Endothelial cell of umbilical vein (primary cell): ENCODE measurements at places on chromosomes 7 and 10. TPM values are rescaled to one million over a fixed set of nuclear protein-coding genes. Genes with fewer than 3 reads are reported as not detected.

The SLC26A3 gene
- not detected in 2 replicates for total RNA-seq

The KEL gene
- 0.23 and 1.2 TPM in 2 replicates for total RNA-seq

The BICC1 gene
- total RNA-seq, result 0.29 and 0.32 TPM in 2 replicates

The IGF2BP3 gene
- total RNA-seq, result 111 and 117 TPM in 2 replicates

The SUFU gene
- 14.5 and 16.3 TPM in 2 replicates for total RNA-seq

The TFPI2 gene
- total RNA-seq, result 33.1 and 65.9 TPM in 2 replicates

The PIP gene
- not detected in 2 replicates for total RNA-seq

The LRRN3 gene
- total RNA-seq, result not detected in 2 replicates

The TUBAL3 gene
- total RNA-seq, result not detected in 2 replicates

GRCh38 chr7:148698007-148698396 is 701 bp upstream of the CUL1 start:
- H3K27ac ChIP-seq, result peak overlapping the region; percentile 81
- H3K27me3 ChIP-seq, result no peaks in the 10 kb centered on the region
- H3K36me3 ChIP-seq, result no peaks in the 10 kb centered on the region
- DNase-seq, result no peak

GRCh38 chr10:49597426-49598163 is 12.5 kb upstream of the SLC18A3 start:
- no peak overlapping the region for H3K4me3 ChIP-seq
- H3K27ac ChIP-seq, result no peak overlapping the region
- DNase-seq, result no peak
- no peaks in the 10 kb centered on the region for H3K36me3 ChIP-seq
- peaks cover 3% of the 10 kb centered on the region for H3K4me1 ChIP-seq
- no peaks in the 10 kb centered on the region for H3K27me3 ChIP-seq

- DNase-seq, result no peak
- no peaks in the 10 kb centered on the region for H3K27me3 ChIP-seq
- no peak overlapping the region for H3K4me3 ChIP-seq
- H3K4me1 ChIP-seq, result peaks cover 20% of the 10 kb centered on the region
- peaks cover 2% of the 10 kb centered on the region for H3K36me3 ChIP-seq
- H3K27ac ChIP-seq, result no peak overlapping the region
These were observed 1.5 kb upstream of the RALA start for GRCh38 chr7:39621784-39622411.

DNA sequence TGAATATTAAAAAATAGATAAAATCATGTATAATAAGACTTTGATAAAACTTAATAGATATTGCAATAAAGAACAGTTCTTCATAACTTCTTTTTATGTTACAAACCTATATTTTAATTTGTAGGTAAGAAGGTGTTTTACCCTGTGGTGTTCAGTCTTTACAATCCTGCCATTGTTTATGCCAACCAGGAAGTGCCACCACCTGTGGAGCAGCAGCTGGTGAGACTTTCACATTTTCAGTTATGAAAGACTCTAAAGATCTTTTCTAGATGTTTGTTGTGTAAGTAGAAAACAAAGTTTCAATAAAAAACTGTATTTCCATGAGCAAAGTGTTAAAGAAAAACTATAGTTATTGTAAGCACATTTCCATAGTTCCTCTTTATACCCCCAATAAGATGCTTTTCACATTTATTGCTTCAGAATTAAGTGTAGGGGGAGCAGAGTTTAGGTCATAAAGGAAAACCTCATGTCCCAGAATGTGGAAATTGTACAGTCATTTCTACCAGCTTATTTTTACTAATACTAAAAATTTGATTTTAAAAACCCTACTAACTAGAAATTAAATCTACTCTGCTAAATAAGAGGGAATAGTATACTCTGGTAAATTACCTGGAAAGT is 28.7 kb downstream of the CSGALNACT2 start:
- H3K27ac ChIP-seq, result no peak overlapping the region
- H3K4me3 ChIP-seq, result no peak overlapping the region
- H3K36me3 ChIP-seq, result peaks cover 7% of the 10 kb centered on the region
- no peaks in the 10 kb centered on the region for H3K27me3 ChIP-seq
- peaks cover 8% of the 10 kb centered on the region for H3K4me1 ChIP-seq

DNA sequence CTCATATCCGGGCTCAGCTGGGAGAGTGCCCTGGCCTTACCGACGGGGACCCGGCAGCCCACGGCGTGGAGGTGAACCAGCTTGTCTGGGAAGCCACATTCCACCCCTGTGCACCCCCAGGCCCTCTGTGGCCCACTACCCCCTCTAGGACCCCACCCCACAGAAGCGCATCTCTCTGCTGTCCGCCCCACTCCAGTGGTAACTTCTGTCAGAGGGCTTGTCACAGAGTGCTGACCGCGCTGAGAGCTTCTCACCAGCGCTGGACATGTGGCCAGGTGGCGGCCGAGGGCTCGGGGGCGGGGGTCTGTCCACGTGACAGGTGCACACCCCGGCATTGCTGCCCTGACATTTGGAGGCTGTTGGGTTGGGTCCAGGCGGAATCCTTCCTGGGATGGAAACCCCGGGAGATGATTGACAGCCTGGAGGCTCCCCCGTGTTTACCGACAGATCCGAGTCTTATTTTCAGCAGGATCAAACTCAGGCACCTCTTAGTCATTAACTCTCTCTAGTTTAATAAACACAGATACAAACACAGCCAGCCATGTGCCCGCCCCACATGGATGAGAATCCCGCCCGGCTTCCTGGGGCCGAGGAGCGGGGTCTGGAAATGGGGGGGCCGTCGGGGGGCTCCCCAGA is 5.1 kb downstream of the ELFN1 start:
- H3K4me3 ChIP-seq, result no peak overlapping the region
- no peak overlapping the region for H3K27ac ChIP-seq
- no peaks in the 10 kb centered on the region for H3K4me1 ChIP-seq
- peaks cover 5% of the 10 kb centered on the region for H3K27me3 ChIP-seq
- no peaks in the 10 kb centered on the region for H3K36me3 ChIP-seq

DNA sequence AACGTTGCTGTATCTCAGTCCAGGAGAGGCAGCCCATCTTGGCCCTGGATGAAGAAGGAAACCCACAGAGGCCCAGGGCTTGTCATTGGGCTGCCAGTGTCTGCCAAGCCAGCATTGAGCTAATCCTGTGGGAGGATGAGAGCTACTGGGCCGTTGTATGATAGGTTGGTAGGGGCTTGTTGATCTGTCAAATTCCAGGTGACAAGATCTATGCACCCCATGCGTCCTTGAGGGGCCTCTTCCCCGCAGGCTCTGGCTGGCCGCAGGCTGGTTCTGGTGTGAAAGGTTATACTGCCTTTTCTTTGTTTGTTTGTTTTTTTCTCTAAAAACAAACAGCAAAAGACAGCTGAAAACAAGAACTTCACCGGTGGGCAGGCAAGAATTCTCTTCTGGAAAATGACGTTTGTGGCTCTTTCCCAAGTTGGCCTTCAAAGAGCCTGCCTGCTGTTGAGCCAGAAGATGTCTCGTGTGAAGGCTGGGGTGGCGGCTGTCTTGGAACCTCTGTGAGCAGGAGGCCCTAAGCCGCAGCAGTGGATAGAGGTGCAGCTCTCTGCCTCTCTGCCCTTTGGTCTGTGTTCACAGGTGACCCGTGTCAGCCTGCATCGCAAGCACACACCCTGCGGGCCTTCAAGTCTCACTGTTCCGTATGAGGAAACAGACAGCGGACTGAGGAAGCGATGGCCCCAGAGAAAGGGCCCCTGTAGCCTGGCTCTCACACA is 23.3 kb downstream of the CYP17A1 start:
- no peak for DNase-seq
- peaks cover 42% of the 10 kb centered on the region for H3K4me1 ChIP-seq
- H3K27ac ChIP-seq, result peak overlapping the region; percentile 99
- peaks cover 29% of the 10 kb centered on the region for H3K36me3 ChIP-seq
- no peaks in the 10 kb centered on the region for H3K27me3 ChIP-seq
- H3K4me3 ChIP-seq, result no peak overlapping the region

GRCh38 chr7:127628445-127628844 is 10.5 kb upstream of the PAX4 start:
- no peaks in the 10 kb centered on the region for H3K36me3 ChIP-seq
- peak; percentile 19 for DNase-seq
- no peak overlapping the region for H3K4me3 ChIP-seq
- peaks cover 20% of the 10 kb centered on the region for H3K27me3 ChIP-seq
- H3K27ac ChIP-seq, result no peak overlapping the region
- H3K4me1 ChIP-seq, result no peaks in the 10 kb centered on the region

DNA sequence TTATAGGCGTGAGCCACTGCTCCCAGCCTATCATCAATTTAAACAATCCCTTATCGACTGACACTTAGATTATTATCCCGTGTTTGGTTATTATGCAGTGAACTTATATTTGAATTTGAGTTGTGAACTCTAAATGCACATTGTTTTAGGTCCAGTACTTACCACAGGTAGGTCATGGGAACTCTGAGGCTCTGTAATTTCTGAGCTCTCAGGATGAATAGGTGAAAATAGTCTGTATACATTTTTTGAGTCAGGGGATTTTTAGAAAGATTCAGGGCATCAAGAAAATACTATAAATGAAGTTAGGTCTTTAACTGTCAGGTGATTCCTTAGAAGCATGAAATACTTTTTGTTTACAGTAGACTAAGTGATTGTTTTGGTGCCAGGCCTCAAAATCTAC is 8.8 kb downstream of the CCDC136 start:
- no peak overlapping the region for H3K4me3 ChIP-seq
- H3K36me3 ChIP-seq, result no peaks in the 10 kb centered on the region
- no peaks in the 10 kb centered on the region for H3K4me1 ChIP-seq
- DNase-seq, result no peak
- no peaks in the 10 kb centered on the region for H3K27me3 ChIP-seq

DNA sequence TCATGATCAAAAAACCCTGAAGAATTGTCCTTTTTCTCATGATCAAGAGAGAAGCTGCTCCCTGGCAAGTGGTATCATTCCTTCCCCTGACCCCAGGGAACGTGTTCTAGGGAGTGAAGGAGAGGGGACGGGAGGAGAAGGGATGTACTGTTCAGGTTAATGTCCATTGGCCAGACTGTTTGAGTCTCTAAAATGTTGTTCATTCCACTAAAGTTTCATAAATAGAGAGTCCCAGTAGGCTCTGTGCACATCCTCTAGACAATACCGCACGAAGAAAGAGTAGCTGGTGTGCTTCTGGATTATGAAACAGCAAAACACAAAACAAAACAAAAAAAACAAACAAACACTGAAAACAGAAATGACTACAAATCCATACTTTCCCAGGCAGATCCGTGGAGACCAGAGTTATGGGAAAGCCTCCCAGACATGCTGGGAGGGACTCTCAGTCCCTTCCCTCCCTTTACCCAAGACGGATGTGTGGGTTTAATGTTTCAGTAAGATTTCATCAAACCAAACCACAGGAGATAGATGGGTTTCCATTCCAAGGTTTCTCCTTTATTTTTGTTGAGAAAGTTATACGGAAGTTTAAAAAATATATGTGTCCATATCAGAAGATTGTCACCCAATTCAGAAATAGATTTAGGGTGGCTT is 66.5 kb upstream of the TNS3 start:
- H3K36me3 ChIP-seq, result no peaks in the 10 kb centered on the region
- no peak overlapping the region for H3K4me3 ChIP-seq
- no peaks in the 10 kb centered on the region for H3K27me3 ChIP-seq
- no peak overlapping the region for H3K27ac ChIP-seq
- no peaks in the 10 kb centered on the region for H3K4me1 ChIP-seq
- no peak for DNase-seq

- peak; percentile 85 for DNase-seq
- H3K36me3 ChIP-seq, result no peaks in the 10 kb centered on the region
- no peaks in the 10 kb centered on the region for H3K27me3 ChIP-seq
- H3K4me3 ChIP-seq, result no peak overlapping the region
- peak overlapping the region; percentile 35 for H3K27ac ChIP-seq
These were observed 81.0 kb downstream of the TMEM270 start for GRCh38 chr7:73941836-73942551.

DNA sequence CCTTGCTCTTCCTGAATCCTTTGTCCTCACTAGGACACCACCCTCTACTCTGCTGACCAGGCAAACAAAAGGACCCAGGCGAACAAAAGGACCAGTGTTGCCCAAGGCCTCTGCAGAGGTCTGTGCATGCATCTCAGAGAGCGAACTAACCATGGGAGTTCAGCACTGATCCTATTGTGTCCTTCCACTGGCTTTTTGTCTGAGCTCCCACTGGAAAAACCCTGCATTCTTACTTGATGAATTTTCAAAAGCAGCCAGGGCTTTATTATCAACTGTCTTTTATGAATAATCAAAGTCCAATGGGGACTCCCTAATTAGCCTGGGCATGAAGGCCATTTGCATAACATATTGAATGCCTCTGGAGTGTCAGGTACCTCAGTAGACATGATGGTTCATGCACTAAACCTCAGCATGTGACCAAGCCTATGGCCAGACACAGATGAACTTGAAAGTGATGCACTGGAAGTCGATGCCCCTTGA is 140.6 kb downstream of the KCNMA1 start:
- H3K27me3 ChIP-seq, result no peaks in the 10 kb centered on the region
- no peaks in the 10 kb centered on the region for H3K36me3 ChIP-seq
- H3K4me3 ChIP-seq, result no peak overlapping the region
- H3K27ac ChIP-seq, result no peak overlapping the region
- DNase-seq, result no peak

DNA sequence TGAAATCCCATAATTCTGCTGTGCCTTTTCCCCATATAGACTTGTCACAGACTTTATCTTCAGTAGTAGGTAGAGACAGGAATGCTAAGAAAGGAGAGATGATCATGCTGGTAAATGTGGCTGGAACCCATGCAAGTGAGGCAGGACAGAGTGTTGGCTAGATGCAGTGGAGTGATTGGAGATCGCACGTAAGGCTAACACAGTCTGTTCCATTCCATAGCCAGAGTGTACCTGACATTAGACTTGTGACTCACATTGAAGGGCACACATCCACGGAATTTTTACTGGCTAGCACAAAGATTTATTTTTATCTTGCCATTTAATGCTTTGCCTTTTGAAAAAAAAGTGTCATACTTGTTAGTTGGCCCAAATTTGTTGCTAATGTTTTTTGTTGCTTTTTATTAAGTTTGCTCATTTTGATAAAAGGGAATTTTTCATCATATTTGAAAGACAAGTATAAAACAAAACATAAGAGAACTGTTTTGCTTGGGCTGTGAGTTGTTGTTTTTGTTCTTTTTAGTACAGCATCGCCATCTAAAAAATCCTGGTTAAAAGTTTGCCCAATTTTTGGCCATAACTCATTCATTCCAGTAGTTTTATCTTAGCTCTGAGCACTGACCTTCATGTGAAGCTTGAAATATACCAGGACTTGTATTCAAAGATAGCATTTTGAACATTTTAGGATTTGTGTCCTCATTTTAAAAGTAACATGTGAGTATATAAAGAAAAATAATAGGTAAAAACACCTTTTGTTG is 81.0 kb downstream of the CPED1 start:
- DNase-seq, result no peak
- H3K36me3 ChIP-seq, result no peaks in the 10 kb centered on the region
- no peaks in the 10 kb centered on the region for H3K27me3 ChIP-seq
- no peak overlapping the region for H3K27ac ChIP-seq
- no peak overlapping the region for H3K4me3 ChIP-seq

DNA sequence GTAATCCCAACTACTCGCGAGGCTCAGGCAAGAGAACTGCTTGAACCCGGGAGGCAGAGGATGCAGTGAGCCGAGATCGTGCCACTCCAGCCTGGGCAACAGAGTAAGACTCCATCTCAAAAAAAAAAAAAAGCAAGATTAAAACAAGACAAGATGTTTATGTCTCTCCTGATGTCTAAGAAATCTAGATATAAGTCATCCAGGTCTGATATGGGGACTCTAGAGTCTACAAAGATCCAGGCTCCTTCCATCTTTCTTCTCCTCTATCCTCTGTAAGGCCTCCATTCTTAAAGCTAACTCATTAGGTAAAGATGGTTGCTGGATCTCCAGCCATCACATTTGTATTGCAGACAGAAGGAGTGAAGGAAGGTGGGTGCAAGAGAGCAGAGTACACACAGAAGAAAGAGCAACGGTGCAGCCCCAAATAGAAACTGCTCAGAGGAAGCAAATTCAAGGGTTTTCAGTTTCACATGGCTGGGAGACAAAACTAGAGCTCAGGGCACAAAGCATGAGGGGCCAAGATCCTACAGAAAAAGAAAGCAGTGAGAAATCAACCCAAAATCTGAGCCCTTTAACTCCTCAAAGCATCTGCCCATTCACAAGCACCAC is 57.6 kb downstream of the USP6NL start:
- no peak for DNase-seq
- no peaks in the 10 kb centered on the region for H3K36me3 ChIP-seq
- no peaks in the 10 kb centered on the region for H3K27me3 ChIP-seq
